ENCODE measurements at places on chromosomes 2 and 18. TPM values are rescaled to one million over a fixed set of nuclear protein-coding genes. Genes with fewer than 3 reads are reported as not detected.

MEP1B gene
- total RNA-seq, result not detected

NDUFB3 gene
- total RNA-seq, result 117 TPM

SMYD1 gene
- total RNA-seq, result not detected

MSH6 gene
- 108 TPM for total RNA-seq

TUBA4B gene
- not detected for total RNA-seq
